ENCODE measurements at places on chromosomes 13 and 19.

DNA sequence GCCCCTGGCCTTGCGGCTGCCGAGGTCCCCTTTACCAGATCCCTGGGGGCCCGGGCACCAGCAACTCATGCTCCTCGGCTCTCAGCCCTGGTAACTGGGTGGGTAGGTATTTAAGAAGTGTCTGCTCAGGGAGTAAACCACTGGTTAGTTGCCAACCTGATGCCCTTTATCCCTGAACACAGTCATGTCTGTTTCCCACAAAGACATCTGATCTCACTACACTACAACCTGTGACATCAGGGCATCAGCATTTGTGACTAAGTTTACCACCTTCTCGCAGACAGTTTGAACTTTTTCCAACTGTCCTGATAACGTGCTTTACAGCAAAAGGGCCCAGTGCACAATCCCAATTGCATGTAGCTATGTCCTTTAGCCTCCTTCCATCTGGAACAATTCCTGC is 22.0 kb downstream of the GGACT start:
- no peak for DNase-seq

DNA sequence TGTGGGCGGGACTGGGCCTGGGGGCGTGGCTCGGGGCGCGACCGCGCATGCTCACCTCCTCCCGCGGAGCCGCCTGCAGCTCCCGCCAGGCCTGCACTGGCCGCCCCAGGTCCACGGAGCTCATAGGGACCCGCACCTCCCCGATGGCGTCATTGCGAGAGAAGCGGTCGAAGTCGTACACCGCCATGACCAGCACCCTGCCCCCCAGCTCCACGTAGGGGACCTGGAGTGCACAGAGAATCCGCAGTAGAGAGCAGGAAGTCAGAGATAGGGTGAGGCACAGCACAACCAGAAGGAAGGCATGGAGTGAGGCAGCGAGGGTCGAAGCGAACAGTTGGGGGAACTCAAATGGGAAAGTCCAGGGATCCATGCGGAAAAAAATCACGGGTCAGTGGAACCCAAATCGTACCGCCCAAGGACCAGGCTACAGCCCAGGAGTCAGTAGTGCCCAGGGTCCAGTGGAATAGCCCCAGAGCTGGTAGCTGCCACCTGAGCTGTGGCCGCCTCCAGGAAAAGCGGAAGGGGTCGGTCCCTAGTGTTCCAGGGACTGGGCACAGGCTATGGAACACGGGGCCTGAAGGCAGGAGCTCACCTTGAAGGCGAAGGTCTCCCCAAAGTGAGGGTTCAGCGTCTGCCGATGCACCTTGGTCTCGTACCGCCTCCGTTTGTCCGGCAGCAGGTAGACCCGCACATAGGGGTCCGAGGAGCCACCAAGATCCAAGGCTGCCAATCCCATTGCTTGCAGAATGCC is 4.8 kb downstream of the SYT5 start:
- DNase-seq, result no peak

- no peak for DNase-seq
Measured at GRCh38 chr13:114059946-114060860, 72.2 kb downstream of the RASA3 start.

- DNase-seq, result no peak
Measured at GRCh38 chr13:39918620-39919236, 263.3 kb downstream of the COG6 start.

DNA sequence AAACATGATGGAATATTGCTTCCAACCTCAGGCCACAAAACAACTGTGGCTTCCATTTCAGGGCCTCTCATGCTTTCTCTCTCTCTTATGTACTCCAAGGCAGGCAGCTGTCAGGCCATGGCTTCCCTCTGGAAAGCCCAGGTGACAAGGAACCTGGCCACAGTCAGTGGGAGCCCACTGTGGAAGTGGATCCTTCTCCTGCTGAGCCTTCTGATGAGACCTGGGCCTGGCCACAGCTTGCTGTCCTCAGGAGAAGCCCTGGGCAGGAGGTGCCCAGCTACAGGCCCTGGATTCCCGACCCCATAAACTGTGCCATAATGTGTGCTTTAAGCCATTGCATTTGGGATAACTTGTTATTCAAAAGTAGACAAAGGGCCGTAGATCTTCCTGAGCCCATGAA is 71.2 kb downstream of the SPACA7 start:
- DNase-seq, result no peak

DNA sequence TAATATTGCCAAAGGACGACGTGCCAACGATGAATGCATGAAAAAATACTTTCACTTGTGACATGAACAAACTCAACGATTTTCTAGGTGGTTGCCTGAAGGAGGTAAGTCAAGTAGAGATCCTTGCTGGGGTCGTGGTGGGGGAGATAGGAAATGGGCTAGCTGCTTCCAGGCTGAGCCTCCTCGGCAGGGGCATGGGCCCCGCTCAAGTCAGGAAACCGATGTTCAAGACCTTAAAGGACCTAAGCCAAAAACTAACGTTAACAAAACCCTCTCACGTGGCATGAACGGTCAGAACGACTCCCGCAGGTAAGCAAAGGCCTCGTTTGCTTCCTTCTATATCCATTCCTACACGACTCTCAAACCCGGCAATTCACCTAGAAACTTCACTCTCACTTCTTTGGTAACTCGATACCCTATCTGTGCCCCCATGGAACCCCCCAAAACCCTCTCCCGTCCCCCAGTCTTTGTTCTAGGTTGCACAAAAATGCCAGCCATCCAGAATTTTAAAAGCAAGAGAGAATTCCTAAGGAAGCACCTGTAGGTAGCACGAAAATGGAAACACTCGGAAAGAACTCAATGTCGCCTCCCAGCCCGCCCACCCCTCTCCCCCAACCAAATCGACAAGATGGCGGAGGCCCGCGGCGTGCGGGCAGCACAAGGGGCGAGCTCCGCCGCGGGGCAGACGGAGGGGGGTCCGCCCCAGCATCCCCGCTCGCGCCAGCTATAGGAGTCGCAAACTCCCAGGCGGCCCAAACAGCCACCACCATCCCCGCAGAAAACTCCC is 13.6 kb downstream of the ACP4 start:
- DNase-seq, result peak; percentile 13

- DNase-seq, result no peak
Measured at GRCh38 chr19:8089664-8090601, 37.4 kb downstream of the CCL25 start.

DNA sequence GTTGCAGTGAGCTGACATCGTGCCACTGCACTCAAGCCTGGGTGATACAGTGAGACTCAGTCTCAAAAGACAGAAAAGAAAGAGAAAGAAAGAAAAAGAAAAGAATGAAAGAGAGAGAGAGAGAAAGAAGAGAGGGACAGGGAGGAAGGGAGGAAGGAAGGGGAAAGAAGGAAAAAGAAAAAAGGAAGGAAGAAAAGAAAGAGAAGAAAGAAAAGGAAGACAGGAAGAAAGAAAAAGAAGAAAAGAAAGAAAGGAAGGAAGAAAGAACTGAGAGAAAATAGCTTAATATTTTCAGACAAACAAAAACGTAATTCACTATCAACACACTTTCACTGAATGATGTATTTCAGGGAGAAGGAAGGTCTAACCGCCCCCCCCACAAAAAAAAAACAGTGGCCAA is 39.3 kb downstream of the ESD start:
- no peak for DNase-seq

- DNase-seq, result peak; percentile 45
Measured at GRCh38 chr13:107964395-107964794, 250.9 kb downstream of the LIG4 start.

GRCh38 chr13:71395053-71395452 is 472.0 kb downstream of the DACH1 start:
- no peak for DNase-seq

GRCh38 chr13:104106705-104107393 is 1040.6 kb upstream of the SLC10A2 start:
- no peak for DNase-seq

- no peak for DNase-seq
Measured at GRCh38 chr13:108269601-108270328, at the start of gene TNFSF13B. Gene TNFSF13B (plus strand): TSS chr13:108269718. CDS start chr13:108269896, 178 bp downstream.

DNA sequence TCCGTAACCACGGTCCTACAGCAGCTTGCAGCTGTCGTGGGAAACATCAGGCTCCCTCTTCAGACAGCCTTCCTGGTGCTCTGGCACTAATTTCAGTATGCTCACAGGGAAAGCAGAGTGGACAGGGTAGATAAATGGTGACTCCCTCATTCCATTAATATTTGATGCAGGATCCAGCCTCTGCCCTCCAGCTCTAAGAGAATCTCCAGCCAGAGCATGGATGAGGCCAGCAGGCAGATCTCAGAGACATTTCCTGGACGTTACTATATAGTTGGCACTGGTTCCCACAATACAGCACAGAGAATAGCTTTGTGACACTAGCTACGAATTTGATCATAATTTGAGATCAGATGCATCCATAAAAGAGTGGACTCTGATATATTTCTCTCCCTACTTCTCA is 341.4 kb downstream of the LIG4 start:
- no peak for DNase-seq

GRCh38 chr19:32744555-32745325 is 25.2 kb downstream of the TDRD12 start:
- no peak for DNase-seq

DNA sequence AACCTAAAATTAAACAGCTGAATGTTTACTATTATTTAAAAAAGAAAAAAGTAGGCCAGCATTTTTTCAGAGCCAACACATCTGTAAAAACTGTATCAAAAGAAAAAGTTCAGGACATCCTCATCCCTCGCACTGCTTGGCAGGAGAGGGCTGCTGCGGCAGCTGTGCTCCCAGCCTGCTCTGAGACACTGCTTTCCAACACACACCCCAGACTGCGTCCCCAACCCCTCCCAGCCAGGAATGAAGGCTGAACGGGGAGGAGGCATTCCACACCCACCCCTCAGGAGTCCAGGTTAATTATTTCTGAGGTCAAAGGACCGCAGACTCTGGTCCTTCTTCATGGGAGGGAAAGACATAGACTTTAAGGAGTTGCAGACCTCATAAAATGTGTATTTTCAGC is 43.1 kb downstream of the COL4A1 start:
- DNase-seq, result no peak

- peak; percentile 22 for DNase-seq
Measured at GRCh38 chr19:34096020-34096915, 76.0 kb upstream of the LSM14A start.

- no peak for DNase-seq
Measured at GRCh38 chr19:16623576-16623975, 4.4 kb downstream of the MED26 start.

DNA sequence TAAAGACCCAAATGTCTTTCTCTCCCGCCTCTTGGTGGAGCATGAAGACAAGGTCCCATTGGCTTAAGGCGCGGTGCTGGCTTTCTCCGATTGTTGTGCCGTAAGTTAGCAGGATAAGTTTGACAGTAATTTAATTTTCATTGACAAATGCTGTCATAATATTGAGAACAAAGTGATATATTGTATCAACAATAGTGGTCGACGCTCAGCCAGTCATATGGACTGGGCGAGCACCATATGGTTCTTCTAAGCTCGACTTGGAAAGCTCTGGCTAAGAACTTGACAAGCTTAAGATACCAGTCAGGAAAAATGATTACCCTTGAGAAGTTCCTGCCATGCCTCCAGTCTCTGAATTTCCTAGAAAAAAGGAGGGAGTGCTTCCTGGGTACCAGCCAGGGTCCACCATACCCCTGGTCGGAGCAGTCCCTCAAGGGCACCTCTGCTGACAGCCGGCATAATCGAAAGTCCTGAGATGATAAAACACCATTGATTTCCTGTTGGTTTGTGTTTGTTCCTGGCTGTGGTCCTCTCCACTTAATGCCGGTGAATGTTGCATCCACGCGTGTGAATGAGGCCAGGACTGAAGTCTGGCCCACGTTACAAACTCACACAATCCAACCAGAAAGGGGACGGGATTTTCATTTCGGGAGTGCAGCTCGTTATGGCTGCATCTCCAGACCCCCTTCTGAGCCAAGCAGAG is 262.1 kb downstream of the ZNF536 start:
- no peak for DNase-seq

- no peak for DNase-seq
Measured at GRCh38 chr13:111547726-111548273, 227.4 kb downstream of the TEX29 start.

DNA sequence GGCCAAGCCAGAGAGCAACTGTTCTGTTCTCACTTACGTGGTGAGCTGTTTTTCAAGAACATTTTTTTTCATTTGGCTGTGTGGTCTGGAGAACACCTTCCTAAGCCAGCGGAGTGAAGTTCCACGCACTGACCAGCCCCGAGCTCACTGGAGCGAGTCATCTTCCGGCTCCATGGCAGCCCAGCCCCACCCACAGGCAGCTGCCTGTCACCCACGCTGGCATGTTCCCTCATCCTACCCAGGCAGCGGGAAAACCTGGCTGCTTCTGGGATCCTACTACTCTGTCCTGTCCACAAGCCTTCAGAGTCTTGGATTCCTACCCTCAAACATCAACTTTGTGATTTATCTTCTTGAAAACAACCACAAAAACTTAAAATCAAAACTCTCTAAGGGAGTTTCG is 76.2 kb downstream of the GGACT start:
- DNase-seq, result no peak

DNA sequence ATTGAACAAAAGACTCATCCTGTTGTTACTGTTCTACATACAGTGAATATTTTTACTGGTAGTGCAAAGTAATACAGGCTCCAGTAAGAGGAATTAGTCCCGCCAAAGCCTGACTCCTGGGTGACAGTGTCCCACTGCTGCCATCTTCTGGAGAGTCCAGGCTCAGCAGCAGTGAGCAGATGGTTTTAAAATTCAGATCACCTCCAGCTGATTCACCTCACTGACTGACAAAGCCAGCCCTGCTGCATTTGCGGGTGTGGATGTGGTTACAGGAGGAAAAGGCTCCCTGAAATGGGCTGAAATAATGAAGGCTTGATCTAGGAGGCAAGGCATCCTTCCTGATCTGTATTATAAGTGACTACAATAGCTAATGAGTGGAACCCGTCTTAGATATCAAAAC is 18.3 kb downstream of the PABPC3 start:
- DNase-seq, result peak; percentile 4

GRCh38 chr13:30623392-30623791 is 5.7 kb downstream of the USPL1 start:
- DNase-seq, result no peak

DNA sequence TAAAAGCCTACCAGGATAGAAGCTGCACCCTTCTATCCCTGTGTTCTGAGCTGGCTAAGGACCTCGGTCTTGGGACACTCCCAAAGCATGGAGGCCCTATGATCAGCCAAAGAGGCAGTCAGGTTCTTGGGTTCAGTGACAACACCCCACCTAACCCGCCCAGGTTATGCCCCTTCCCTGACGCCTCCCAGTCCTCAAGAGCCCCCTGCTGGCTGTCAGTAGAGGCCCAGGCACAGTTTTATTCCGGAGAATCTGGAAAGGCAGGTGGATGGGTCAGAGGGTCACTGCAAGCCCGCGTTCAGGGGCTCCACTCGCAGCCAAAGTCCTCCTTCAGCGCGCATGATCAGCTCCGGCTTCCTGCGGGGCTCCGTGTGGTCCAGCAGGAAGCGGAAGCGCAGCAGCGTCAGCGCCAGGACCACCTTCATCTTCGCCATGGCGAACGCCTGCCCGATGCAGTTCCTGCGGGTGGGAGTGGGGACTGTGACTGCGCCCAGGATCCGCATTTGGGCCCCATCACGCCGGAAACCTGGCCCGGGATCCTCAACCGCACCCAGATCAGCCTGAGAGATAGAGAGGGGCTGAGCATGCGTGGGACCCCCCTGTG is 22.3 kb downstream of the OR10H3 start:
- no peak for DNase-seq
